Stimulated activated CD8-positive, alpha-beta memory T cell treated with anti-CD3 and anti-CD28 coated beads, Interleukin-4, amount 100 ng/mL, for 4 hours (primary cell): ENCODE measurements at places on chromosomes 4 and X.

DNA sequence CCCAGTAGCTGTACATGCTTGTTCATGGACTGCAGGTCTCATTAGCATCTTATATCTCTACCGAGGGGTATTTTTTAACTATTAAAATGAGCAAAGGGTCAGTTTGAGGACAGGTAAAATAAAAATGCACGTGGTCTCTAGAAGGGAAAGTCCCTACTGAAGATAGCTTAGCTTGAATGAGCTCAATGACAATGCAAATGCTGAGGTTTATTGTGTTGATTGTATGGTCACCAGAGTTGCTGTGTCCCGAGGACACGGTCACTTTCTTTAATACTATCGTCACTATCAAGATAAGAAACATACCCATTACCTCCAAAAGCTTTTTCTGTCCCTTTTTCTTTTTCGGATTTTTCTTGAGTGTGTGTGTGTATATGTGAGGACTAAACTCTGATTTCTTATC, 250.5 kb upstream of the PRKX start:
- no peak for DNase-seq

DNA sequence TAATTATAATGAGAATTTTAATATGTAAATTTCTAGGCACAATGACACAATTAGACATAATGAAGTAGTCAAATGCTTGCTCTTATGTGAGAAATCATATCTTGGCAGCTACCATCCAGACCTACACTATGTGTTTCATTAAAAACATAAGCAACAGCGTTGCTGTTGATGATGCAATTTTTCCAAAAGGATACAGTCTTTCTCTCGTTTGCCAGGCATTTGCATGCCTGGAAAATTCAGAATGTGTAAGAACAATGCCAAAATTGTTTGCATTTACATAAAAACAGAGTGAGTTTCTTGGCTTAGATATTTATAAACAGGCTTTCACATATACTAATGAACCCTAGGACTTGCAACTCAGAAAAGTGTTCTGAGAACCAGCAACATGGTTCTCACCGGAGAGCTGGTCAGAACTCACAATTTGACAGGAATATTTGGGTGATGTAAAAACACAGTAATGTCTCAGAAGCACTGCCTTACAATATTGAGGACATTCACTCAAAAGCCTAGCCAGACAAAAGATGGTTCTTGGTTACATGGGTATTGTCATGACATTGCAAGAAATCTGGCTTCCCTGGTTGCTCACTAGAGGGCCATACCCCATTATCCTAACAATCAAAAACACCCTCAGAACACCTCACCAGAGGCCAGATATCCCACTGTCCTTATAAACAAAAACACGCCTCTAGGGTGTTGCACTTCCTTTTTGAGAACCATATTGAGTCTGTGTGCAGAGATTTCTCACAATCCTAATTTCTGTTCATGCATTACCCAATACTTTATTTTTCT, 1029.0 kb upstream of the AGA start:
- DNase-seq: no peak

DNA sequence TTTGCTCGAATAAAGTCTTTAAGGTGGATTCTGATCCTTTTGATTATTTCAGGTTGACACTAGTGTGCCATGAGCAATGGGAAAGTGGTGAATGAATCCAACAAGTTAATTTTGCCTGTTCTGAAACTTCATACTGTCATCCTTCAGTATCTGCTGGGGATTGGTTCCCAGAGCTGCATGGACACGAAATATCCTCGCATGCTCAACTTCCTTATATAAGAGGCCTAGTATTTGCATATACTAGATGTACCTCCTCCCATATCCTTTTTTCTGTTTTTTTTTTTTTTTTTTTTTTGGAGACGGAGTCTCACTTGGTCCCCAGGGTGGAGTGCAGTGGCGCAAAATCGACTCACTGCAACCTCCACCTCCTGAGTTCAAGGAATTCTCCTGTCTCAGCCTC, 23.0 kb upstream of the PDS5A start:
- no peak for DNase-seq

DNA sequence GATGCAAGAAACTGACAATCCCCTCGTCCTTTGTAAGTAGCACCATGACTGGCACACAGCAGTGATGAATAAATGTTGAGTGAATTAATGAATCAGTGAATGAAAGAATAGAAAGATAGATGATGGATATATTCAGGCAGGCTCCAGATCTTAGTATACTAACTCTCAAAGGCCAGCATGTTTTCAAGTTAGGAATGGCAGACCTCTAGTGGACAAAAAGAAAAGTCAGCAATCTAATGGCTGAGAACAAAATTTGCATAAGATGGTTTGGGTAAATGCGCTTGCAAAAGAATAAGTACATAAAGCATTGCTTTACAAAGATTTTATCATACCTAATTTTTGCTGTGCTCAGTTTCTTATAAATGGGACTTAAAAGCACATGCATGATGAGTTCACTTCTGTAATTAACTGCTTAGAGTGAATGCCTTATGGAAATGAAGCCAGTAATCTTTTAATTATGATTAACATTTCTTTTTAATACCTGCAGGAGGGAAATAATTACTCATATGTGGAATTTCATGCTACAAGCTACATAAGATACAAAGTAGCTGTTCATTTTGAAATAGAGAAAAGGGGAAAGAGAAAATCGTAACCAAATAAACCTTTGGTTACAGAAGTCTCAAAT, 126.9 kb upstream of the GPRIN3 start:
- DNase-seq: no peak

DNA sequence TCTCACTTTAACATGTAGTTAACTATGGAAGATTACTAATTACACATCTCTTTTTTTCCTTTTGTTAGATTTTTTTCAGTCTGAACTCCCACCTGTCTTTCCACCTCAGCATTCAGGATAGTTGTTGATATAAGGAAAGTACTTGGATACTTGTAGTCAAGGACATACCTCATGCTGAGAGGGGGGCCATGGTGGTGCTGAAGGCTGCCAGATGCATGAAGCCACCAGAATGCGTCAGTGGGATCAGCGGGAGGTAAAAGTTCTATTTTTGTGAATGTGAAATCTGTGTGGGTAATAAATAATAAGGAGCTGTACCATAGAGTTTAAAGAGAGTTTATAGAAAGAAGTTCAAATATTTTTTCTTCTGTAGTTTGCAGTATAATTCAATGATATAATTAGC, 13.1 kb upstream of the NDST4 start:
- DNase-seq: no peak

DNA sequence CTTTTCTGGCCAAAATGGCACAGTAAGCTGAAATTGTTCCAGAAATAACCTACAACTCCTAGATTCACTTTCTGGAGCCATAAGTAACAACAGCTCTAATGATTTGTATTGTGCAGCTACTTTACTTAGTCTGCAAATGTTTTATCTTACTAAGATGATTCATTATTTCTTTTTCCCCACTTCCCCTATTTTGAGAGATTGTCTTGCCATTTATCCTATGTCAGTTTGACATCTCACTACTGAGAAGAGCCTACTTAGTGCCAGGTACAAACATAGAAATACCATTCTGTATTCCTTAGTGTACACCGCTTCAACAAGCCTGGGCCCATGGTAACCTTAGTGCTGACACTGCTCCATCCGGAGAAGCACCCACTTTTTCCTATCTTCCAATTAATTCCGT, 13.8 kb upstream of the STK26 start:
- no peak for DNase-seq

DNA sequence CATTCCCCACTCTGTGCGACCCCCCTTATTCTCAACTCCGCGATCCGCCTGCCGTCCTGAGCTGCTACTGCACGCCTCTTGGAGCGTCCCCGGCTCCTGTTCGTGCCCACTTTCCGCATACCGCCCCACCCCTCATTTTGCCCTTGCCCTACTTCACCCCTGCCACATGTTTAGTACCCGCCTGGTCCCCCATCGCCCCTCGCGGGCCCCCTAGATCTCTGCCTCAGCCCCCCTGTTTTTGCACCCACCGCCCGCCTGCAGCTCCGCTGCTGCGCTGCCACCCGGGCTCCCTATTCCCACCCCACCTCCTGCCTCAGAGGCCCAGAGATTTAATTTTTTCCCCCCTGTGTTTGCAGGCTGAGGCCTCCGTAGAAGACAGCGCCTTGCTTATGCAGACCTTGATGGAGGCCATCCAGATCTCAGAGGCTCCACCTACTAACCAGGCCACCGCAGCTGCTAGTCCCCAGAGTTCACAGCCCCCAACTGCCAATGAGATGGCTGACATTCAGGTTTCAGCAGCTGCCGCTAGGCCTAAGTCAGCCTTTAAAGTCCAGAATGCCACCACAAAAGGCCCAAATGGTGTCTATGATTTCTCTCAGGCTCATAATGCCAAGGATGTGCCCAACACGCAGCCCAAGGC, 1.4 kb downstream of the MAGED1 start:
- DNase-seq: no peak

- DNase-seq: no peak
Observed at GRCh38 chr4:25928379-25929297, 14.6 kb downstream of the SMIM20 start.

GRCh38 chr4:16765546-16765945, 132.9 kb downstream of the LDB2 start:
- no peak for DNase-seq

- DNase-seq: no peak
Observed at GRCh38 chr4:189088780-189089179, 851.9 kb upstream of the FRG1 start.

GRCh38 chr4:48047421-48047844, 30.9 kb downstream of the NIPAL1 start:
- DNase-seq: peak; percentile 68

GRCh38 chr4:28799696-28800095, 1920.5 kb upstream of the PCDH7 start:
- DNase-seq: no peak

DNA sequence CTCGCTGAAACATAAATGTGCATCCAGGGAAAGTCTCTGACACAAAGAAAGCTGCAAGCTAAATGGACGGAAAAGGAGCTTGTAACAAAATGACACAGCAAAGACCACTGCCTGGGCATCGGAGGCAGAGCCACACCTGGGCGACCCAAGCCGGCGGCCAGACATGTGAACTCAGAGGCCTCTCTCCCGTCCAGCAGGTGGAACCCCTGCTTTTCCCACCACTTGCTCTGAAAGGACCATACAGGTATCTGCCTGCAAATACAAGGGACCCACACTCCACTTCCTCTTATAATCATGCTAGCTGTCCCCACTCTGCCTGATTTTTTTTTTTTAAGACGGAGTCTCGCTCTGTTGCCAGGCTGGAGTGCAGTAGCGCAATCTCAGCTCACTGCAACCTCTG, 12.0 kb downstream of the CPLX1 start:
- DNase-seq: no peak

DNA sequence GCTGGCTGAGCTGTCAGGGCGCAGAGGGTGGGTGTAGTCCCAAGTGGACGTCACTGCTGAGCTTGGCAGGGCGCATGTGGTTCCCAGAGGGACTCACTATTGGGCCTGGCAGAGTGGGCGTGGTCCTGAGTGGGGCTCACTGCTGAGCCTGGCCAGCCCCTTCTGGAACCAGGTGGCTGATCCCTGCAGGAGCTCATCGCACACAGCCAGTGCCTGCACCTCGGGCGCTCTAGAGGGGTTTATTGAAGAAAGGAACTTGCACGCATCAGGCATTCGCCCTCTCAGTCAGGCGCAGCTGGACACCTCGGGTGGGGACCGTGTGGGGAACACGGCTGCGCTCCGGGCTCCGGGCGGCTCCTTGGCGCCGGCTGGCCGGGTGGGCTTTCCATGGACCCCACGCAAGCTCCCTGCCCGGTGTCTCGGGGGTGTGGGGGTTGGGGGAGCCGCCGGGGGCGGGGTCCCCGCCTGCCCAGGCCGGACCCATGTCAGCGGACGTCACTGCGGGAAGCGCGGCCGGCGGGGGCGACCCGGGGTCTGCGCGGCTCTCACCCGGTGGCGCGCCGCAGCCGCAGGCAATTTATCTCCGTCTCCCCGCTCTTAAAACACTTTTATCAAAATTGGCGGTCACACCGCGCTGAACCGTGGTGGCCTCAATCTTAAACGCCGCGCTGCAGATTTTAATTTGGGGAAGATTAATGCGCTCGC, 65.4 kb upstream of the NKX1-1 start:
- no peak for DNase-seq

- no peak for DNase-seq
Observed at GRCh38 chrX:38561951-38562719, 793 bp downstream of the TSPAN7 start.

- no peak for DNase-seq
Observed at GRCh38 chrX:9019151-9019550, 14.8 kb downstream of the FAM9B start.

GRCh38 chr4:78058591-78059523, 1.7 kb downstream of the FRAS1 start:
- DNase-seq: no peak

- DNase-seq: no peak
Observed at GRCh38 chr4:157808796-157809383, 363.9 kb downstream of the GASK1B start.

DNA sequence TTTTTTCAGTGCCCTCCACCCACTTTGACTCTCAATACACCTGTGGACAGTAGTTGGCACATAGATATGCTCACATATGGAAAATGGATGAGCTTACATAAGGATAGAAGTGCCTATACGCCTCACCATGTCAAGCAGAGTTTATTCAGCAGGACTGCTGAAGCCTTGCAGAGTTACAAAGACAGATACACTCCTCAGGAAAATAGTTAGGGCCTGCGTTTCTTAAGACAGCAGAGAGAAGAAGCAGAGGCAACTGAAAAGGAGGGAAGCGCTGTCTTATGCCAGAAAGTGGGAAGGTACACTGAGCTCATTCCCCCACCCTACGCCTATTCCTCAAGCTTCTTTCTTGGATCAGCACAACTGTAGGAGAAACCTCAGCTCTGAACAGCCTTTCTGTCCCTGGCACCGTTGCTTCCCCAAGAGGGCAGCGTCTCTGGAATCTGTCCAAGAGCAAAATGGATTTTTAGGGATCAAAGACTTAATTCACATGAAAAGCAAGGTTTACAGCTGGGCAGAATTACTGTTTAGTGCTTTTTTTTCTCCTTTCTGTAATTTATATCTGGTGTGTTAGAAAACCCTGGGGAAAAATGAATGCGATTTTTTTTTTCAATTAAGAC, 37.3 kb upstream of the MBTPS2 start:
- no peak for DNase-seq

- no peak for DNase-seq
Observed at GRCh38 chr4:103150677-103151076, 47.5 kb downstream of the CENPE start.

DNA sequence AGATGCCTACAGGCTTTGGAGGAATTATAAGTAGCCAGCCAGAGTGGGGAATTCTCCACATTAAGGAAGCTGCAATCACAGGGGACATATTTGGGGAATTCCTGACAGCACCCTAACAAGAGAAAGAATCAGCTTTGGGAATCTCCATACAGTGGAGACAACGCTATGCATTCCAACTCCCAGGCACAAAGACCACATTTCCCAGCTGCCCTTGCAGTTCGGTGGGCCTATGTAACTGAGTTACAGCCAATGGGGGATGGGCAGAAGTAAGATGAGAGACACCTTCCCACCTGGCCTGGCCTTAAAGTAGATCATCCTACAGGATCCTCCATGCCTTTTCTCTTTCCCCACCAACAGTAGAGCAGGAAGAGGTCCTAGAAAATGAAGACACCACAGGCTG, 43.4 kb upstream of the CCKAR start:
- DNase-seq: no peak

DNA sequence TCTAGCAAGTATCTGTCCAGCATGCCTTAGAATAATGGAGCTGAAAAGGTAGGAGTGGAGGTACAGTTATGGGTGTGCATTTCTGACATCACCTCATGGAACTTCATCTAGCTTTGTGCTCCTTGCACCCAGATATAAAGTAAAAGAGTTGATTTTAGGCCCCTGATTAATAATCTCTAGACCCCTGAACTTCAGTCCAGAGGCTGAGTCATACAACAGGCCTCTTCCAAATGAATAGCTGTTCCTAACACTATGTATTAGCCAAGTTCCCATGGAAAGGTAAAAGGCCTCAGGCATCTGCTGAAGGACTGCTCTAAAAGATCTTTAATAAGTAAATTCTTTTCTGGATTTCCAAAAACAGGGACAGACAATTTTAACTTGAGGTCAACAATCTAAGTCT, 16.2 kb downstream of the TBC1D9 start:
- DNase-seq: no peak
